ENCODE measurements at places on chromosomes 2 and 18.

DNA sequence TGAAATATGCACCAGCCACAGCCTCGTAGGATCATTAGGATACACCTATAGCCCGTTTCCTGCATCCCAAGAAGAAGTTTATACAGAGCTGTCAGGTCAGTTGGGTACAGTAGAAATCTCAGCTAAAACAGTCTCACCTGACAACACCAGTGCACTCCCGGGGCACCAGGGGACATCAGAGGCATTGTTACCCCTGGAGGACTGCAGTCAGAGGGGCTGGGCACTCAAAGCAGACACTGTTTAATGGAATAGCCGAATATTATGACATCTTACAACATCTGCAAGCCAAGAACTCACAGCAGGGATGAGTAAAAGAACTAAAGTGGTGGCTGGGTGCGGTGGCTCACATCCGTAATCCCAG lies 93.0 kb upstream of the ID2 start:
- DNase-seq = no peak

GRCh38 chr18:995629-996028 lies 91.0 kb downstream of the ADCYAP1 start:
- no peak for DNase-seq

- no peak for DNase-seq
Measured at GRCh38 chr2:114534116-114535084, 92.0 kb downstream of the DPP10 start.

DNA sequence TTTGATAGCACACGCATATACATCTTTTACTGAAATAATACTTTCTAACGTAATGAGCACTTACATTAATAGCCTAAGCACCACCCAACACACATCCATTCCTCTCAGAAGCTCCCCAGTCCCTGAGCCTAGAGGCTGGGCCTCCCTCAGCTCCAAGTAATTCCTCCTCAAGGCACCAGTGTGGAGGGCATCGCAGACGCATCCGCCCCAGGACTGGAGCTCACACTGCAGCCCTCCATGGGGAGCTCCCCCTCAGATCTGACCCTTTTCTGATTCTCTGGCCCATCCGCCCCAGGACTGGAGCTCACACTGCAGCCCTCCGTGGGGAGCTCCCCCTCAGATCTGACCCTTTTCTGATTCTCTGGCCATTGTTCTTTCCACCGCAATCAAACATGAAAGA lies 60.4 kb upstream of the SNTG2 start:
- no peak for DNase-seq

- no peak for DNase-seq
Measured at GRCh38 chr2:213086050-213086449, 65.4 kb downstream of the IKZF2 start.

DNA sequence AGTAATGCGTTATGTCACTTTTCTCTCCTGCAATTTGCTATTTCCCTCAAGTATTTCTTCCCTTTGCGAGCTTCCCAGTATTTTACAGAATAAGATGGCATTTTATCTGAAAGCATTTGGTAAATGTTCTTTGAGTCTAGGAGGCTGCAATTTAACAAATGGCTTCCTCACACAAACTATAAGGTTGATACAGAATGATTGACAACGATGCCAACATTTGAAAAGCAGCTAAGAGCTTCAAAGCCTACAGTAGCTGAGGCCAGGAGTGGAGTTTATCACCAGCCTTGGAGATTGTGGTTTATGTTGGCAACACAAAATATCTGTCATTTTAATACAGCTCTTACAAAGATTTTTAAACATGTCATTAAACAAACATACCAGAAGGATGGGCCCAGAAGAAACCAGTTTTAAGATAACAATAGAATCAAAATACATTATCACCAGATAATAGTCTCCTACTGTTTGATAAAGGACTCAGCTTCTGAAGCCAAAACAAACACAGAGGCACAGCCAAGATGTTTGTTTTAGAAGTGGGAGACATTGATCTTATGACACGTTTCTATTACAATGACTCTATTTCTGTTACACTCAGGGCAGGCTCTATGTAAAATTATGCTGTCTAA lies 711.4 kb upstream of the ACVR2A start:
- DNase-seq = no peak
